ENCODE measurements at places on chromosomes 6 and 20.

GRCh38 chr20:1810926-1811620 is 84.1 kb upstream of the SIRPA start:
- DNase-seq = no peak

DNA sequence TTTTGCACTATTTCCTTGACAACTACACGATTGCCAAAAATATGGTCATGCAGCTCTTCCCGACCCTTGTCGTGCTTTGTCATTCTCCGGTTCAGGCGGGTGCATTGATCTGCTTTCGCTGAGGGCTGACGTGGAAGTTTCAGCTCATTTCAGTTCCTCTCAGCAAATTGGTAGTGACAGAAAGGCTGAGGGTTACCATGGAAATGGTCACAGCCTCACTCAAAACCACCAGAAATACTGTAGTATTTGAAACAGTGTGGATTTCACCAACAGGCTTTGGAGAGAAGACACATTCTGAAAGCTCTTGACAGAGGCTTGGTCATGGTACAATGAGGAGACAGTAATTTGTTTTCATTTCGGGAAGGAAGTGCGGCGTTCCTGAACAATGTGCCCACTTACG is 99.7 kb upstream of the EXOC2 start:
- no peak for DNase-seq

GRCh38 chr6:136410201-136411024 is 120.8 kb upstream of the BCLAF1 start:
- no peak for DNase-seq

GRCh38 chr20:49286689-49287551 is 9.1 kb upstream of the ZNFX1 start:
- DNase-seq = no peak

DNA sequence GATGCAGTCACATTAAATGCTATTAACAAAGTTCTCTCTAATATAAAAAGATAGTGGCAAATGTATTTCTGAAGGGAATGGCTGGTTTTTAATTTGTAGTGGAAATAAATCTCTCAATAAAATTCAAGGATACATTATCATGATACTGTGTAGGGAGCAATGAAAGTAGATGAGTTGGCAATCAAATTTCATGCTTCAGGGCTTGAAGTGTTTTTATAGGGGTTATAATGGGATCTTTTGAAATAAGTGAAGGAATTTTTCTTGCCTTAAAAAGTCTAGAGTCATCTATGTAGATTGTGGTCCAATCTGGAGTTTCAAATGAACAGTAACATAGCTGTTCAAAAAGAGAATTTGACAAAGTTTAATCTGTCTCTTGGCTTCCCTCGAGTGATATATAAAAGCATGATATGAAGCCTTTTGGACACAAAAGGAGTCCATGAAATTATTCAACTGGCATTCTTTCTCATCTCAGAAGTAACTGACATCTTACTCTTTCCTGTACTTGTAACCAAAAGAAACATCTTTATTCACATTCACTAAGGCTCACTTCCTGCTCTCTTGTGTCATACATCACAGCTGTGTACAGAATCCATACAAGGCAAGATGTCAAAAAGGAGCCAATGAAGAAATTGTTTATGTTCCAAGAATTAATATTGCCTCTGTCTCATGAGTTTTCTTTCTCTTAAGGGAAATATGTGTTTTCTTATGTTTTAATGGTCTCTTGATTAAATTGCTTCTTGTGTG is 591.0 kb upstream of the GJE1 start:
- DNase-seq = no peak

GRCh38 chr20:54014293-54014926 is 56.0 kb downstream of the BCAS1 start:
- DNase-seq = no peak

DNA sequence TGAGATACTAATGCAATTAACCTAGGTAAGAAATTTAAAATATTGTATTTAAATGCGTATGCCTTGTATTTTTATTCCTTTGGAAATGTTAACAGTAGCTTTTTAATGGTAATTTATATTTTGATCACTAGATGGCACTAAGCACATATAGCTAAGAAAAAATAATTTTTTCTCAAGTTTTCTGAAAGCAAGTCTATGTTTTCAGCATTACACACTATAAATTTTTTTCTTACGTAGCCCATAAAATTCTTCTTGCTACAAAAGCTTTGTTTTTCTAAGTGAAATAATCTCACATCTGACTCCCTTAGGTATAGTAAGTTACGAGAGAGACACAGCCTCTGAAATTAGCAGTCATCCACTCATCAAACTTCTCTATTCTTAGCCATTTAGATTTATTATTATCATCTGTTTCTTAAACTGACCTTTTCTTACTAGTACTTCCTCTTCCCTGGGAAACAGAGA is 35.7 kb downstream of the TSPYL4 start:
- DNase-seq = no peak

GRCh38 chr6:79115553-79116182 is 37.6 kb upstream of the PHIP start:
- DNase-seq = no peak

DNA sequence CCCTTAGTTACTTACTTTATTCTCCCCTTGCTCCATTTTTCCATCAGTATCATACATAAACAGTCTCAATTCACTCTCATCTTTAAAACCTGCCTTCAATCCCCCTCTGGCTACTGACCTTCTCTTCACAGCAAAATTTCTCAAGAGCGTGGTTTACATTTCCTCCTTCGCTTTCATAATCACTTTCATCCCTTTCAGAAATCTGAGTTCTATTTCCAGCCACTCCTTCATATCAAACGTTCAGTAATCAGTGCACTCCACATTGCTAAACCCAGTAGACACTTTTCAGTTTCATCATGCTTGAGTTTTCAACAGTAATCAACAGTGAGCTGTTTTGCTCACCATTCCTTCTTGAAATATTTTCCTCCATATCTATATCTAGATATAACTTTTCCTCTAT is 176.7 kb upstream of the HSF2 start:
- no peak for DNase-seq

DNA sequence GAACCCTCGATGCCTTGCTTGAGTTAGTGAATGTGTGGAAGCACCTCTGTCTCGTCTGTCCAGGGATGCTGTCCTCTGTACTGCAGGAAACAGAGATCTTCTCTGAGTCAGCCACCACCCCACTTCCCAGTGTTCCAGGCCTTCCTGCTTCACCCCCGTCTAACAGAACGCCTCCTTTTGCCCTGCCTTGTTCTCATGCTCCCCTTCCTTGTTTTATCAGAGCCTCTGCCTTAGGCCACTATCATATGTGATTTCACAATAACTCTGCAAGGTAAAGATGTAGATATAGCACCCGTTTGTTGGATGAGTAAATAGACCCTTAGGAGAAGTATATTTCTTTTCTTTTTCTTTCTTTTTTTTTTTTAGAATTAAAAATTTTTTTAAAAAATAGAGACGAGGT is 106.7 kb upstream of the CLDN20 start:
- no peak for DNase-seq

- DNase-seq = no peak
Observed at GRCh38 chr6:42152024-42152423, 9.6 kb upstream of the C6orf132 start.

GRCh38 chr6:39313526-39314272 is 520 bp downstream of the KCNK17 start:
- DNase-seq = no peak

- no peak for DNase-seq
Observed at GRCh38 chr20:58312836-58313235, 3.3 kb downstream of the RAB22A start.

- DNase-seq = no peak
Observed at GRCh38 chr6:132070356-132070755, 119.2 kb upstream of the CCN2 start.

DNA sequence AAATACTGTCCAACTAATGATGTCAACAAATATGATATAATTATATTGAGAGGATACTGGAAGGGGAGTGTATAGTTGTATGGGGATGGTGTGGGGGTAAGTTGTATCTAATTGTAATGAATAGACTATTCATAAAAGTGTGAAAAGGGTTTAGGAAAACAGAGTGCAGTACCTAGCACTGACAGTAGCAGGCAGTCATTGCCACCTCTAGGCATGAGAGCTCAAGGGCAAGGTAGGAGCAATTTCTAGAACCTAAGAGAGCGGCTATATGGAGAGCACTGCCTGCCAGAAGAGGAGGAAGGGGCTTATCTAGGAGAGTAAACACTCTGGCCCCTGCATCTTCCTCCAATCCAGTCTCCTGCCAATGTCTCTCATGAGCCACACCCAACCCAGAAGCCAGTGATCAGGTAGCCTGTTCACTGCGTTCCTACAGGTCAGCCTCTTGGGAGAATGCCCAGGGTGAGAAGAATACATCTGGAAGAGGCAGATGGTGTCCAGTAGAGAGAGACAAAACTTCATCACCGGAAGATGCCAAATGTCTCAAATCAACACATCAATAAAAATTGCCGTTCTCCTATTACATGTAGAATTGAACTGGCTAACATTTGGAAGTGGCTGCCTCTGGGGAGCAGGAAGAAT is 200.0 kb downstream of the LY86 start:
- no peak for DNase-seq

DNA sequence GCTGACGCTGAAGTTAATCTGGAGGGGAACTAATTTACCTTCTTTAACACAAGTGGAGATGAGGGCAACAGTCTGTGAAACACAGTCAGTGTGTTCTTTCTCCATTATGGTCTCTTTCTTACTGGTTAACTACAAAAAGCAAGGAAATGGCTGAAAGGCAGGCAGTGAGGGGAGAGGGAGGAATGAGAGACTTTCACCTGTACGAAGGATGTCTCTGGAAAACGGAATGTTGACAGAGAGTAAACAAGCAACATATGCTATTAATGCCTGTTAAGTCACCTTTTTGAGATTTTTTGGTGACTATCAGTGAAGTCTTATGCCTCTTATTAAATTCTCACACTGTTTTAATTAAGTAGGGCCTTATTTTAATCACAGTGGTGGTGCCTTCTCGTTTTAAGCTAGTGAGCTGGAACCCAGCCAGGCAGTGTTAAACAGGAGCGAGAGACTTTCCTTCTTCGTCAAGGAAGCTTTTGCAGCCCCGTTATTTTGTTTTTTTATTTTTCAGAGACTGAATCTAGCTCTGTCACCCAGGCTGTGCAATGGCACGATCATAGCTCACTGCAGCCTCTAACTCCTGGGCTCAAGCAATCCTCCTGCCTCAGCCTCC is 165.6 kb downstream of the ATXN1 start:
- no peak for DNase-seq

- no peak for DNase-seq
Observed at GRCh38 chr6:14807130-14807529, 438.7 kb upstream of the JARID2 start.

DNA sequence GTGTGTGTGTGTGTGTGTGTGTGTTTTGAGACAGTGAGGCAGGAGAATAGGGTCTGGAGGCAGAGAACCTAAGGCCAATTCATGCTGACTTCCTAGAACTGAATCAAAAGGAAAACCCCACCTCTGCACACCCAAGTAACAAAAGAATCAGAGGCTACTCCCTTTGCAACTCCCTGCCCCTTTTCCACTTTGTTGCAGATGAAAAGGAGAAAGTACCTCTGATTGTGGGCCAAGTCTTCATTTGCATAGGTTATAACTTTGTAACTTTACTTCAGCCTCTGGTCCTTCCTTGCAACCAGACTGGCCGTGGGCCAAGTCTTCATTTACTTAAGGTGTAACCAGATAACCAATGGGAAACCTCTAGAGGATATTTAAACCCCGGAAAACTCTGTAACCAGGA is 168.8 kb downstream of the EYA2 start:
- DNase-seq = no peak

DNA sequence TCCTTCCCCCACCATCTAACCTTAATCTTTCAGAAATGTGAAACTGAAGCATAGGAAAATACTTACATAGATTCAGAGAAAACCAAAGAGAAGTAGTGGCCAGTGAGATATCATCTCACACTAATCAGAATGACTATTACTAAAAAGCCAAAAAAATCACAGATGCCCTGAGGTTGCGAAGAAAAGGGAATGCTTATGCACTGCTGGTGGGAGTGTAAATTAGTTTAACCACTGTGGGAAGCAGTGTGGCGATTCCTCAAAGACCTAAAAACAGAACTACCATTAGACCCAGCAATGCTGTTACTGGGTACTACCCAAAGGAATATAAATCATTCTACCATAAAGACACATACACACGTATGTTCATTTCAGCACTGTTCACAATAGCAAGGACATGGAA is 9.2 kb upstream of the PREX1 start:
- DNase-seq = no peak

GRCh38 chr6:159094444-159095252 is 49.9 kb upstream of the TAGAP start:
- DNase-seq = no peak

DNA sequence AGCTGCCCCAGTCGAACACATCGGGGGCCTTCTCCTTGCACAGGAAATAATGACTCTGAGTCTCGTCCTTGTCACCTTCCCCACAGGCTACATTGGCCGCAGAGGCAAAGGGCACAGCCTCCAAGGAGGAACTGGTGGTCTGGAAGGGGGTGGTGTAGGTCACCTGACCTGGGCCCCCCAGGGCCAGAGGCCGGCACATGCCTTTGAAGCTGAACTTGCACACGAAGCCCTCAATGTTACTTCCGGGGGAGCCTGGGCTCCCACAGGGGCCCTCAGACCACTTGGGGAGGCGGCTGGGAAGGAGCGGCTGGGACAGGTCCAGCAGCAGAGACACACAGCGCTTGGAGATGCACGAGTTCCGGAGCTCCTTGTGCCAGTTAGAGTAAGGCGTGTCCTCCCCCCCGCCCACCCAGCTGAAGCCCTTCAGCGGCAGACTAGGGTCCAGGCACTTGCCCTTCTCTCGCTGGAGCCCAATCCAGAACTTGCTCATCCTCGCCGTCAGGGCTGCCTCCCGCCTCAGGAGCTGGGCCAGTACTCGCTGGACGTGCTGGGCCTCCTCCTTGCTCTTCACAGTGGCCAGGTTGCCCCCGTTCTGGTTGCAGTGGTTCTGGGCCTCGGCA is 578 bp downstream of the CD93 start:
- no peak for DNase-seq

GRCh38 chr20:2162125-2162822 is 60.6 kb downstream of the STK35 start:
- no peak for DNase-seq

DNA sequence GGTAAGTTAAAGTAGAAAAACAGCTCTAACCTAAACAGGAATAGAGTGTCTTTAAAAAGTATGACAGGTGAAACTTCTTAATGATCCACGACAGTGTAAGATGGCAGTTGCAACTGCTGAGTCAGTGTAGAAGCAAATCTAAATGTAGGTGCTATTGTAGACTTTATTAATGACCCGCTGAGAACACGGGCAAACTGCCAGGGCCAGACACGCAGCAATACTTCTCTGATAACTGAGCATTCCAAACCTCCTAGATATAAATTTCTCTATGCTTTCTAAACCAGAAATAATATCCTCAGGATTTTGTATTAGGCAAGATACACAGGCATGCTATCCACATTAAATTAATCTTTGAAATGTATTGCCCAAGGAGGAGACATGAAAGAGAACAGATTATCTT is 1076.4 kb downstream of the HACE1 start:
- DNase-seq = no peak
